ENCODE measurements at places on chromosomes 11 and 22.

- DNase-seq = no peak
Observed at GRCh38 chr22:42310291-42311015, 40.0 kb upstream of the TCF20 start.

- DNase-seq = no peak
Observed at GRCh38 chr11:67613313-67613959, 6.7 kb downstream of the NDUFV1 start.

- no peak for DNase-seq
Observed at GRCh38 chr11:121212536-121213361, 79.8 kb upstream of the SC5D start.

DNA sequence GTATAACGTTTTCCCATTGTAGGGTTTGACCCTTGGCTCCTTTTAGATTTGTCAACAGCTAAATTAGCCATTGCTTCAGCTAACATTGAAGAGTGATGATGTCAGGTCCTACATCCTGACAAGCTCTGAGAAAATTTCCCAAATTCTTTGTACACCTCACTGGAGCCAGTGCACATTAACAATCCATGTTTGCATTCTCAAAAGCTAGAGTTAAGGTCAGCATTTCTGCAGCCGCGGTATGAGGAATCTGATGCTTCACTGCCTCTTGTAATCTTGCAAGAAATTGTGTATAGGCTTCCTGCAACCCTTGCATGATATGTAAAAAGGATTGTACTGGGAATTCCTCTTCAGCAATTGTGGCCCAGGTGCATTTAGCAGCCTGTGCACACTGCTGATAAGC lies 33.1 kb upstream of the NCAM1 start:
- DNase-seq = no peak

GRCh38 chr11:19951558-19952115 lies 208.6 kb downstream of the DBX1 start:
- peak; percentile 70 for DNase-seq

GRCh38 chr11:126404367-126404766 lies 48.9 kb downstream of the ST3GAL4 start:
- no peak for DNase-seq

DNA sequence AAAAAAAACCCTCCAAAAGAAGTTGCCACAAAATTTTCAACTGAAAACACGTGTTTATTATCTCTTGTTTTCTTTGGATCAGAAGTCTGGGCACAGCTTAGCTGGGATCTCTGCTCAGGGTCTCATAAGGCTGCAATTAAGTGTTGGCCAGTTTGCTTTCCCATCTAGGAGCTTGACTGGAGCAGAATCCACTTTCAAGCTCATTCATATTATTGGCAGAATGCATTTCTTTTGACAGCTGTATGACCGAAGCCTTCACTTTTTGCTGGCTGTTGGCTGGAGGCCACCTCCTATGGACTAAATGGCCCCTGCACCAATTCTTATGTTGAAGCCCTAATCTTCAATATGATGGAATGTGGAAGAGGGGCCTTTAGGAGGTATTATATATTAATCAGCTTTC lies 139.6 kb downstream of the DDX10 start:
- no peak for DNase-seq

GRCh38 chr11:128399251-128400121 lies 187.9 kb downstream of the ETS1 start:
- DNase-seq = no peak

DNA sequence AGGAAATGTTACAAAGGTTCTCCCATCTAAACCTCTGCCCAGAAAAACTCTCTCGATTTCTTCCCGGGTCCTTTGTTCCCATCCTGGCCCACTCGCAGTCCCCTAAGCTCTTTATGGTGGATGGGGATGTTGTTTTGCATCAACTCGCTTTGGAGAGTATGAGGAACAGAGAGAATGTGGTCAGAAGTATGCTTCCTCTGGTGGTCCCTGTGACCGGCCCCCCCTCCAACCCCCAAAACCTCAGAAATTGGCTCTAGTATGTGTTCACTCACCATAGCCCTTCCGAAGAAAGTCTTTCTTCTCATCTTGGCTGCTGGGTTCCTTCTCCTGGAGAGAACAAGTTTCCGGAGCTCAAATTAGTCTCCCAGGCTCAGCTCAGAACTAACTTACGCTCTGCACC lies 54.4 kb downstream of the GRAMD1B start:
- DNase-seq = no peak

GRCh38 chr11:12329797-12330196 lies 47.6 kb upstream of the PARVA start:
- no peak for DNase-seq

GRCh38 chr11:30206249-30206996 lies 24.4 kb upstream of the FSHB start:
- DNase-seq = no peak

All from HepG2 (cell line).